ENCODE measurements at places on chromosomes 16 and 17.

DNA sequence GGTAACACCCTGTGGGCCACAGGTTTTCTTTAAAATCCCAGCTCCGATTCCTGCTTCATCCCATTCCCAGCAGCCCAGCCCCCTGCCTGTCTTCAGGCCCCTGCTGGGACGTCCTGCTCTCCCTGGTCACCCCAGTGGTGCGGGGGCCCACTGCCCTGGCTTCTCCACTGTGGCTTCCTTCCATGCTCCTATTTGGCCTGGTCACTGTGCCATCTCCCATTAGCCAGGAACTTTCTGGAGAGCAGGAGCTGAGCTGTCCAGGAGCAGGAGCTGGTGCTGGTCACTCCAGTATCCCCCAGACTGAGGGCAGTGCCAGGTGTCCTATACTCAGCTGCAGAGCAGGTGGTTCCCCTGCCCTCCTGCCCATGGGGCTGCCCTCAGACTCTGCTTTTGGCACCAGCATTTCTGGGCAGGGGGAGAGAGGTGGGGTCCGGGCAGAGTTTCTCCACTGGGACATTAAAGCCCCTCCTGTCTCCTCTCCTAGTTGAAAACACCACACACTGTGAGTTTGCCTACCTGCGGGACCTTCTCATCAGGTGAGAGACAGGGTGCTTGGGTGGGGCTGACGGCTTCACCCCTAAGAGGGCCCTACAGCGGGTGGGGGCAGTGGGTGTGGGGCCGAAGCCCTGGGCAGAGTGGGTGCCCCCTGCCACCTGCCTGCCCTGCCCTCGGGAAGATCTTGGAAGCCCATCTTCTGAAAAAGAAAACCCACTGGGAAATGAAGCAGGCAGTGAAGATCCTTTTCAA lies 356.2 kb downstream of the SEC14L1 start:
- no peak for DNase-seq

- no peak for DNase-seq
These were observed 691 bp downstream of the USB1 start for GRCh38 chr16:58001781-58002415.

- no peak for DNase-seq
These were observed 3.2 kb downstream of the NDE1 start for GRCh38 chr16:15653227-15653626.

DNA sequence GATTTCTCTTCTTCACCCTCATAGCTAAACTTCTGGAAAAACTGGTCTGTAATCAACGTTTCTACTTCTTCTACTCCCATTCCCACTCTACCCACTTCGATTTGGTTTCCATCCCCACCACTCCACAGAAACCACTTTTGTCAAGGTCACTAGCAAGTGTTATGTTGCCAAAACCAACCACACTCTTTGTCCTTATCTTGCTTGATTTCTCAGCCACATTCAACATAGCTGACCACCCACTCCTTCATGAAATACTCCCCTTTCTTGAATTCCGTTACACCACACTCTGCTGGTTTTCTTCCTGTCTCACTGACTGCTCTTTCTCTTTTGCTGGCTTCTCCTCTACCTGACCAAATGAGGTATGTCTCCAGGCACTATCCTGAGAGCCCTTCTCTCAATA lies 11.9 kb downstream of the IKZF3 start:
- peak; percentile 15 for DNase-seq

- DNase-seq: no peak
These were observed 38.2 kb downstream of the PRPSAP2 start for GRCh38 chr17:18896146-18896545.

GRCh38 chr17:81578038-81578441 lies 25.9 kb upstream of the FAAP100 start:
- no peak for DNase-seq

- no peak for DNase-seq
These were observed 182.0 kb downstream of the SEC14L1 start for GRCh38 chr17:77322514-77323412.

DNA sequence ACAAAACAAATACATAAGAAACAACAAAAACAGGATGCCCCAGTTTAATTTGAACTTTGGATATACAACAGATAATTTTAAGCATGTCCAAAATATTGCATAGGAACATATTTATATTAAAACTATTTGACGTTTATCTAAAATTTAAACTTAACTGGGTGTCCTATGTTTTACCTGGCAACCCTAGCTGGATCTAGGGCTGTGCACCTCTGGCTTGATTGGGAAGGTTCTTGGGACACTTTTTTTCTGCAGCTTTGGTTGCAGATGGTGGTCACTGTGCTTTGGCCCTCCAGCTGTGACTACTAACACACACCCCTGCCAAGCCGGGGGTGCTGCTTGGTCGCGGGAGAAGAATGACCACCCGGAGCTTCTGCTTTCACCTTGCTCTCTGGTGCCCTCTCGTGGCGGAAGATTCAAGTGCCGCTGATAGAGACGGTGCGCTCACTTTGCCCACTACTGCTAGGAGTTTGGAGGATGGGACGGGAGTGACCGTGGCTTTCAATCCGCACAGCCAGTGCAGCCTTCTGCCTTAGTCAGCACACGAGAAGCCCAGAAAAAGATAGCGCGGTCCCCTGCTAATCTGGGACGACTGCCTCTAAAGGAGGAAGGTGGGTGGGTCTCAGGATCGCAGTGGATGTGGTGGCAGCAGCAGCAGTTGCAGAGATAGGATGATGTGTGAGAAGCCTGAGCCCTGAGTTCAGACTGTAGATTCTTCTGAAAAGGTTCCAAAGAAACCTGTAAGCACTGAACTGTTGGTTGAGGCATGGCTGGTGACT lies 6.7 kb downstream of the SPACA3 start:
- peak; percentile 65 for DNase-seq

- DNase-seq: no peak
These were observed 177.4 kb downstream of the RBFOX1 start for GRCh38 chr16:7509963-7510601.

- no peak for DNase-seq
These were observed 253.3 kb upstream of the SALL1 start for GRCh38 chr16:51404386-51404785.
